ENCODE measurements at places on chromosomes 3 and 15.
A peak's percentile ranks its signal among the peaks of the same experiment; 100 is the strongest.

- no peak for DNase-seq
Measured at GRCh38 chr15:37865687-37866086, 68.8 kb upstream of the TMCO5A start.

DNA sequence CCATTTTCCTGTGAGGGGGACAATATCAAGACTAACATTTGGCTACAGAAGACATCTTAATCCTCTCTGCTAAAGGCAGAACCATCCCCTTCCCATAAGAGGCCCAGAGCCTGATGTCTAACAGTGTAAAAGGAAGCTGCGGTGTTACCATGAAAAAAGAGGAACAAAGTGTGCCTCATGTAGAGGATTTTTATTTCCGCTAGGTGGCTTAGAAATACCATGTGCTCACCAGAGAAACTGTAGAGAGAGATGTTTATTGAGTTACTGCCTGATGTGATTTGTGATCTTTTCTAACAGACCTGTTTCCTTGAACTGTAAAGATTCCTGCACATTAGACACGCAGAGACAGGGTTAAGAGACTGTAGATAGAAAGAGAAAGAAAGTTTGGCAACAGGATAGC, 22.0 kb downstream of the OR5H15 start:
- DNase-seq: no peak

- DNase-seq: no peak
Measured at GRCh38 chr3:22714749-22715148, 488.4 kb upstream of the UBE2E2 start.

- no peak for DNase-seq
Measured at GRCh38 chr3:108414007-108414406, 96.4 kb downstream of the MYH15 start.

DNA sequence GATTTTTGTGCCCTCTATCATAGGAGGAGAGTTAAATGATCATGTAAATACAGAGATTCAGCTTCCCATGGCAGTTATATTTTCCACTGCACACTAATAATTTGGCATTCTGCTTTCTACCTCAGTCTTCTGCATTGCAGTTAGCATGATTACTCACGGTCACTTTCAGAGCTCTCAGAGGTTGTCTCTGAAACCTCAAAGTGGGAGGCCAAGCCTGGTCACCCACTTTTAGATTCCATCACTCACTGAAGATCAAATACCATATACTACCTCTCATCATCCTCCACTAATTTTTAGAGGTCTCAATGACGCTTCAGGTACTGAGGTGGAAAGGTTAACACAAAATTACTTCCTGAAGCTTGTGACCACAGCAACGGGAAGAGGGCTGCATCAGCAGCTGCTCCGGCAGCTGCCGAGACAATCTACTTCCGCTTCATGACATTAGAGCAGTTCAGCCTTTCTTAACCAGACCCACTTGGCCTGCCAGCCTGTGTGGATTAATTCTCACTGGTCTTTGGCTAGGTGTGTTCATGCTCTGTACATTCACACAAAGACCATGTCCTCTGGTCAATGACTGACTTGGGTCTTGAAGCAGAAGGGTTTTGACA, 416.4 kb upstream of the PDZRN3 start:
- DNase-seq: no peak

DNA sequence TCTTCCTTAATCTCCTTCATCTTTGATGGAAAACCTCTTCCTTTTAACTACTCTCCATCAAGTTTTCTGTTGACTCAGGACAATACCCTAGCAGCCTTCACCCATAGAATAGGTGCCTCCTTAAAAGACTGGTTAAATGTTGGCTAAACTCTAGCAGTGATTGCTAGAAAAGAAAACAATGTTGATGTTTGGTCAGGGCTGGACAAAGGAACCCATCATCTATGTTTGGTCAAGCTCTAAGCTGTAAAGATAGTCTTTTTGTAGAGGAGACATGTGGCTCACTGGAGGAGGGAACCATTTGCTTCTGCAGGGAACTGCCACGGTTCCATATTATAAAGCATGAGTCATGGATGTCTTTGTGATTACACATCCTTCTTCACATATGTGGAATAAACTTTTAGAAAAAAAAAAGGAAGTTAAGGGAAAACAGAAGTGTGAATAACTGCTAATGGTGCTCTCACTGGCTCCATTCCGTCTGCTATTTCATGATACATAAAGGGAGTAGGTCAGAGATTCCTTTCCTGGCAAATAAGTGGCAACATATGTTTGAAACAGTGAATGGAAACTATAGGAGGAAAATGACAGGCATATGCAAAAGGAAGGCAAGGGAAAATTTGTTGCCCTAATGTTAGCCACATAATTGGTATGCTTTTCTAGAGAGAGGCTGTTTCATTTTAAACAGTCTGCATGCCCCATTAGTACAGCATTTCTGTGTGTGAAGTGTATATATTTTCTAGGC, 78.2 kb downstream of the CMSS1 start:
- DNase-seq: no peak

GRCh38 chr15:45230245-45230965, 21.6 kb upstream of the SLC28A2 start:
- DNase-seq: no peak

GRCh38 chr15:70810916-70811578, 42.9 kb downstream of the LARP6 start:
- DNase-seq: no peak

- DNase-seq: no peak
Measured at GRCh38 chr3:61522060-61522459, 39.3 kb upstream of the PTPRG start.

- no peak for DNase-seq
Measured at GRCh38 chr3:157531771-157532170, 28.6 kb upstream of the VEPH1 start.

DNA sequence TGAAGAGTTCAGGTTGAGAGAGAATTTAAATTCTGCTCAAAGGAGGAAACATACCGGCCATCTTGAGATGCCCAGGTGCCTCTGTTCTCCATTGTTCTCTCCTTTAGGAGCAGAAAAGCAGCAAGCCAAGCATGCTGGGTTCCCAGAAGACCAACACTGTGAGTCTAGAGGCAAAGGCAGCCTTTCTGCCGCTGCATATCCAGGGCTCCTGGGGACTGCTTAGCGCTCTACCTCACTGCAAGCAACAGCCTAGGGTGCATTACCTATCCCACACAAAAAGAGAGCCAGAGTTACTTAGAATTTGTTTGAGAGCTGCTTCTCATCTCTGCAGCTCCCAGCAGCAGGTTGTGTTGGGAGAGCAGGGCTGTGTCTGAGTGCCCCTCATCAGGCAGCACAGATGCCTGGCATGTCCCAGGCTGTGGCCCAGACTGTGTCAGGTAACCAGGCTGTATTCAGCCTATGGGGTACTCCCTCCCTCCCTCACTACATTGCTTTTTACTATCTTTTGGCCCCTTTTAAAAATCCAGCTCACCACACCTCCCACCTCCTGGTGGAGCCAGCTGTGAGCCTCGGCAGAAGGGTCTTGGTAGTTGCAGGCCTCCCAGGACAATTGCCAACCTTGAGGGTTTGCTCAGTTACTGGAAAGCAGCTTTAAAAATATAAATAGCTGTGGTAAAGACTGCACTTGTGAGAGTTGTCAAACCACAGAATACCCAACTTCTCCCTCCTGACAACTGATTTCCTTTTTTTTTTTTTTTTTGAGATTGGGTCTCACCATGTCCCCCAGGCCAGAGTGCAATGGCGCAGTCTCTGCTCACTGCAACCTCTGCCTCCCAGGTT, 30.2 kb downstream of the BCL2L10 start:
- no peak for DNase-seq

GRCh38 chr3:50275996-50276761, 2.7 kb upstream of the LSMEM2 start:
- peak; percentile 24 for DNase-seq

GRCh38 chr3:166860217-166860616, 519.9 kb downstream of the ZBBX start:
- no peak for DNase-seq

Data from stimulated activated naive CD8-positive, alpha-beta T cell treated with anti-CD3 and anti-CD28 coated beads, Interleukin-15, Interleukin-2, amounts not matched to agents 100 U/mL and 50 U/mL, for 24 hours (primary cell).